Putamen (tissue), 1 donor: ENCODE measurements at places on chromosomes 11 and 22.

- DNase-seq: no peak
Observed at GRCh38 chr11:10529279-10529678, 11.7 kb downstream of the RNF141 start.

GRCh38 chr11:12719221-12719620, 45.0 kb downstream of the TEAD1 start:
- no peak for DNase-seq

DNA sequence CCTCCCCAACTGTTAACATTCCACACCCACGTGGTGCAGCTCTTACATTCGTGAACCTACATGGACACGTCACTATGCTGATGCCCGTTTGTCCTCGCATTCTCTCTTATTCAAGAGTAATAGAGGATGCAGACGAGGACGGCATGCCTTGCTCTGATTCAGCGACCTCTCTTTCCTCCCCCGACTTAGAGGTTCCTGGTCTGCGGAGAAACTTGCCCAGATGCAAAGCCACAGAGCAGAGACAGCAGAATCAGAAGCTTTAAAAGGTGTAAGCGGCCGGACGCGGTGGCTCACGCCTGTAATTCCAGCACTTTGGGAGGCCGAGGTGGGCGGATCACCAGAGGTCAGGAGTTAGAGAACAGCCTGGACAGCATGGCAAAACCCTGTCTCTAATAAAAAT, 288.0 kb downstream of the NTM start:
- no peak for DNase-seq

- DNase-seq: no peak
Observed at GRCh38 chr22:25509374-25509791, 55.1 kb upstream of the GRK3 start.

GRCh38 chr11:128394431-128395089, 192.8 kb downstream of the ETS1 start:
- DNase-seq: no peak
